ENCODE measurements at places on chromosomes 4 and X.
A peak's percentile ranks its signal among the peaks of the same experiment; 100 is the strongest.

- DNase-seq: no peak
These were observed 11.2 kb upstream of the GRIA3 start for GRCh38 chrX:123172869-123173268.

DNA sequence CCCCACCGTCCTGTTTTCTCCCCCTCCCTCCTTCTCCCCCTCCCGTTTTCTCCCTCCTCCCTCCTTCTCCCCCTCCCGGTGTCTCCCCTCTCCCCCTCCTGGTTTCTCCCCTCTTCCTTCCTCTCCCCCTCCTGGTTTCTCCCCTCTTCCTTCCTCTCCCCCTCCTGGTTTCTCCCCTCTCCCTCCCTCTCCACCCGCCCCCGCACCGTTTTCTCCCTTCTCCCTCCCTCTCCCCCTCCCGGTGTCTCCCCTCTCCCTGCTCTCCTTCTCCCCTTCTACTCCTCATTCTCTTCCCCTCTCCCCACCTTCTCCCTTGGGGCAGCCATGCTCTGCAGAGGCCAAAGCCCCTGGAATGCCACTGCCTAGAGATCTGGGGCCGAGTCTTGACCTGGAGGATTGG is 12.2 kb downstream of the SH3TC1 start:
- no peak for DNase-seq

- no peak for DNase-seq
These were observed 10.9 kb upstream of the WDFY3 start for GRCh38 chr4:84977396-84977795.

GRCh38 chr4:137367620-137368019 is 164.7 kb downstream of the PCDH18 start:
- DNase-seq: no peak

DNA sequence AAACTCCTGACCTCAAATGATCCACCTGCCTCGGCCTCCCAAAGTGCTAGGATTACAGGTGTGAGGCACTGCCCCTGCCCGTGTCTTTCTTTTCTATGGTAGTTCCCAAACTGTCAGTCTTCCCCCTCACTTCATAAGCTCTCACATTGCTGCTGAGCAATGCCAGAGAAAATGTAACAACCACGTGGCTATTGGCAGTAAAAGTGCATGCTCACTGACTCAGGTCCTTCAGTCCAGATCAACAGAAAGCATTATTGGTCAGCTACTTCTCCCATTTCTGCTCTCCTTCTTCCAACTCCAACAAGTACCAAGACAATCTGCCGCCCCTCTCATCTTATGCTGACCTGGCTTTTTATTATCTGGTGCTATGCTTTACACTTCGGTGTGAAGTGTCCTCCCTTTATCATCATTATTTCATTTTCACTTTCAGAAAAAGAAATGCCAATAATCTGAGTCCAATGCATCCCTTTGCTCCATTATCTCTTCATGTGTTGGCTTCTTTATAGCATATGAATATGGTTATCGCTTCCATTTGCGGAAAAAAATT is 133.8 kb upstream of the UGT8 start:
- no peak for DNase-seq

GRCh38 chrX:118682258-118683014 is 45.0 kb upstream of the IL13RA1 start:
- DNase-seq: no peak

DNA sequence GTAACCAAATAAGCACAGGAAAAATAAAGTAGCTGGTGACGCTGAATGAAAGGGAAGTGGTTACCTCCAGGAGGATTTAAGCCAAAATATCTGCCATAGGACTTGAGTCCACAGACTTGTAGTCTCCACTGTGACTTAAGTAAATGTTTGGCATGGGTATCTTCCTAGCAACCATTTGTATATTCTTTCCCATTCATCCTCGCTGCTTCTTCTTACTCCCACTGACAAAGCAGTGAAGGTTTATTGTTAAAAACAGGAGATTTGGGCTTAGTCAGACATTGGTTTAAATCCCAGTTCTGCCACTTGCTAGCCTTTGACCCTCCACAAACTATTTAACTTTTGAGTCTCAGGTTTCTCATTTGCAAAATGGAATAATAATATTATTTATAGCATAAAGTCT is 22.3 kb downstream of the COL4A6 start:
- DNase-seq: no peak

GRCh38 chr4:51895158-51895557 is 52.2 kb downstream of the DCUN1D4 start:
- DNase-seq: no peak

DNA sequence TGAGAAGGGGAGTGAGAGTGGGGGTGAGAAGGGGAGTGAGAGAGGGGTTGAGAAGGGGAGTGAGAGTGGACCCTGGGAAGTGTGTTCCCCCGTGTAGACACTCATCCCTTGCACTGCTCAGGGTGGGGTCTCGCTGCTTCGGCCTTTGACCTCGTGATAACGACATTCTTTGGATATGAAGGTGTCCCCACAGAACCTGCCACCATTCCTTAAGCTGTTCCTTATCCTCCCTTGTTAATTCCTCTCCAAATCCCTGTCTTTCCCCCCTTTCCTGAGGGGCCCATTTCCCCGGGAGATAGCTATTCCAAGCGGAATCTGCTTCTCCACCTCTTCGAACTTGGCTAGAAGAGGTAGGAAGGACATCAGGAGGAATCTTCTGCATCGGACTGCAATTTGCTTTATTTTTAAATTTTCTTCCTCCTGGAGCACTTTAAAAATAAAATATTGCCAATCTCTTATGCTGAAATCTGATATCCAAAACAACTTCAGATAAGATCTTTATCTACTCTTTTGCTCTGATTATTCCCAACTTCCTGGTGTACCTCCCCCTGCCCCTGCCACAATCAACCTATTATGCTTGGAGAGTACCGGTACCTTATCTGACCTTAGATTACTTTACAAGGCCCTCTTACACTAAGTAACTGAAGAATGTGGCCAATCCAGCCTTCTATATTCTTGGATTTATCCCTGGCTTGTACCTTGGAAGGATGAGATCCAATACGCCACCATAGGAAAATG is 15.6 kb downstream of the TRIML1 start:
- DNase-seq: no peak

DNA sequence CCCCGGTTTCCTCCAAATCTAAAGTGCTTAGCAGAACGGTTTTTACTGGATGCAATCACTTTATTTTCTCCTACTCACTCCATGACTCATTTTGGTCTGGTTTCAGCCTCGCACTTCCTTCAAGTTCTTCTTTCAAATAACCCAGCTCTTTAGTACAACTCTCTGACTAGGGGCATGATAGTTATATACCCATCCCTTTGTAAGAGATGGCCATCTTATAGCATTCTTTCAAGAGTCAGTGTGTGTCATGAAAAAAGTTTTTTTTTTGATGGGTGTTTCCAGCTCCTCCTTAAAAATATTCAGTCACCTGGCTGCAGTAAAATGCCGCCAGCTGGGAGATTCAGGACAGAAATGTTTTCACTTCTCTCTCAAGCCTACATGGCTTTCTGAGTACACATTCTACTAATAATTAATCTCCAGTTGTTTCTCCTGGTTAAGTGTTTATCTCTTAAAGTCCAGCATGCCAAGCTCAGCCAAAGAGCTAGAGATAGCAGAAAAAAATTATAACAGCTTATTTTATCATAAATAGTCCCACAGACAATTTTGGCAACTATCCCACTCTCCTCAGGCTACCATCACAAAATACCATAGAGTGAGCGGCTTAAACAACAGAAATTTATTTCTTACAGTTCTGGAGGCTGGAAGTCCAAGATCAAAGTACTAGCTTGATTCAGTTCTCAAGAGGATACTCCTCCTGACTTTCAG is 139.3 kb downstream of the GASK1B start:
- DNase-seq: no peak

- no peak for DNase-seq
These were observed 315.4 kb upstream of the GRIA3 start for GRCh38 chrX:122868631-122869030.

DNA sequence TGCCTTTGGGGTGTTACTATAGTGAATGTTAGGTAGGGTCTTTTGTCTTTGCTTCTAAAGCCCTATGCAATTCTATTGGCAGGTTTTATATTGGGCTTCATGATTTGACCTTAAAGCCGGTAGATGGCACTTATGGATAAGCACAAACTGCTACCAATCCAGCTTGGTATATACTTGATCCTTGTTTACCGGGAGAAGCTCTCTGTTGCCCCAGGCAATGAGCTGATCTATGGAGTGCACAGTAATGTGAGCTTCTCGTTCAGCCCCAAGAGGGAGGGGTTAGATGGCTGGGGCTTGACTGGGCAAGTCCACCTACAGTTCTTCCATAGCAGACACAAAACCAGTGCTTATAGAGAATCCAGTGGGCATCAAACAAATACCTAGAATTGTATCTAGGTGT is 287.2 kb upstream of the CT83 start:
- DNase-seq: no peak

- DNase-seq: no peak
These were observed 367.6 kb upstream of the AGA start for GRCh38 chr4:177809791-177810190.

GRCh38 chrX:40065296-40066046 is 32.3 kb downstream of the BCOR start:
- DNase-seq: peak; percentile 16

DNA sequence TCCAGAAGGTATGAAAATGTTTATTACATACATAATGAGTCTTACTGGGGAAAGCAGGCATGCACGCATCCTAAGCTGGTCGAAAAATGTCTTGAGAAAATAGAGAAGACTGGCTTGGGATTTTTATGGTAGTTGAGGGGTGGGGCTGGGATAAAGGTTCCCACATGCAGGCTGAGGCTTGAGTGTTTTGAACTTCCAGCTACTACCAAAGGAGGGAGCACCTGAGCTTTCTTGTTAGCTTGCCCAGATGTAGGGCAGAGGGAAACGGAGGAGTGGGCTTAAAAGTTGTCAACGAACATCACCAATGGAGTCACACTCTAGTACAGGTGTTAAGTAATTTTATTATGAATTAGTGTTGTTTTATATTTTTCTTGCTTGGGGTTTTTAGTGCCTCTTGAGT is 39.6 kb upstream of the SRPX start:
- no peak for DNase-seq

DNA sequence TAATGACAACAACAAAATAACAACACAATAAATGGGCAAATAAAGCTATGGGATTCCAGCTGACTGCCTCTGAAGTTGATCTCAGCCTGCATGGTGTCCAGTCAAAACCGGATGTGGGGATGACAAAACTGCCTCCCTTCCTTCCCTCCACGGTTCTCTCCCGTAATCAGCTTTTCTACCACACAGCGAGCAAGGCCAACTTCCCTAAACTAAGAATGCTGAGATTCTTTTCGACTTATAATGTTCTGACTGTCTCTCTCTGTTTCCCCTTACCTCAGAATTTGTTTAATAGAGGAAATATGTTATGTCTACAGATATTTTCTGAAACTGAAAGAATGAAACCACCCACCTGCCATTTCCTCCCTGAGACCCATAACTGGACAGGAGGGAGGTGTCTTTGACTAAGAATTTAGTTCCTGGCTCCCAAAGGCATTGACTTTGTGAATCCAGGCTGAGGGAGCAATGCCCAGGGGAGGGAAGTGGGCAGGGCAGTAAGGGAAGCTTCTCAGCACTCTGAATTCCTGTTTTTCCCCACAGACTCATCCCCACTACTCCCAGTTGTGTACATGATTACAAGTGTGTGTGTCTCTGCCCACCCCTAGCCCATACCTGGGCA is 1.0 kb upstream of the TLR1 start:
- no peak for DNase-seq

DNA sequence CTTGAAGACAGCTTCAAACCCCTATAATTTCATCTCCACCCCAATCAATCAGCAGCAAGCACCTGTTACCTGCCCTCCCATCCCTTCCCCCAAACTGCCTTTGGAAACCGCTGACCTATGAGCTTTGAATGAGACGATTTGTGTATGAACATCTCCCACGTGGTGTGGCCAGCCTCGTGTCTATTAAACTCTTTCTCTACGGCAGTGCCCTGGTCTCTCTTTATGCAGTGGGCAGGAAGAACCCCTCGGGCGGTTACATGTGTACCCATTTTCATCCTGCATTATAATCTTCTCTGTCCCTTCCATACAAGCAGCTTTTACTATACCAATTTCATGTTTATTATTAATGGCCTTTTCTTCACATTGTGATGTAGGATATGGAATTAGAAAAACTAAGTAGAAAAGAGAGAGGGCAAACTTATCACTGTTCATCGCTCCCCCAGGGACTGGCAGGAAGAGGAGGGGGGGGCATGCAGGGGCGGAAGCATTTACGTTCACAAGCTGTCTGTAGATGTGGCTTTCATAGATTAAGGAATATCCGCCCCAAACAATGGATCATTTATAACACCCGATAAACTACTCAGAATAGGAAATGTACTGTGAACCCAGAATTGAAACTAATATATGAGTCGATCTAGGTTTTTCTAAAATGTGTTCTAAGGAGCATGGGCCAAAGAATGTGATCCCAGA is 95.5 kb upstream of the ZNF518B start:
- no peak for DNase-seq

DNA sequence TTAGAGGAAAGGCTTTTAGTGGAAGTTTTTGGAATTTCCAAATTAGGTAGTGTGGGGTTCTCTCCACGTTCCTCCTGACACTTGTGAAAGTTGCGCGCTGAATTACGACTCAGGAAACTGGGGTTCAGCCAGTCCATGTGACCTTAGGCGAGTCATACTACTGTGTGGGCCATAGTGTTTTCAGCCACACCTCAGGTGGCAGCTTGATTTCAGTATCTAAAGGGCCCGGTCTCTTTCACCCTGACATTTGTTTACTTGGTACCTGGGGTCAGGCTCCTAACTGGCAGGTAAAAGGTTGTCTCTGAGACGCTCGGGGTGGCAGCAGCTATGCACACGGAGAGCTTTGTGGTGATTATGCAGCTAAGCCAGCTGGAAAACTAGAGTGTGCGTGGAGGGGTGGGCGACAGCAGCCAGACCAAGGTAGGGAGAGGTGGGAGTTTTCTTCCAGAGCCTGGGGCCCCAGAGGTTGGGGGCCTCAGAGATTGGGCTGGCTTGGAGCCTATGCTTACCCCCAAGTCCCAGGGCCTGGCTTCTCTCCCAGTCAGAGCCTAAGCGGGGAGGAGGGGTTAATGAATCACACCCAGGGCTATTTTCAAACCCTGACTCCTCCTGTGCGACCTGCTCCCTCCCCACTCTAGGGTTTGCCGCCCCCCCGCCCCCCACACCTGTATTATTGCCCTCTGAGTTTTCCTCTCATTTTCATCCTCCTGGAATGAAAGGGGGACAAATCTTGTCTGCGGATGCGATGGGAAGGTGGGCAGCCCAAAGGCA is 47.2 kb downstream of the STARD8 start:
- DNase-seq: no peak

GRCh38 chr4:154738426-154738825 is 5.4 kb upstream of the LRAT start:
- no peak for DNase-seq

DNA sequence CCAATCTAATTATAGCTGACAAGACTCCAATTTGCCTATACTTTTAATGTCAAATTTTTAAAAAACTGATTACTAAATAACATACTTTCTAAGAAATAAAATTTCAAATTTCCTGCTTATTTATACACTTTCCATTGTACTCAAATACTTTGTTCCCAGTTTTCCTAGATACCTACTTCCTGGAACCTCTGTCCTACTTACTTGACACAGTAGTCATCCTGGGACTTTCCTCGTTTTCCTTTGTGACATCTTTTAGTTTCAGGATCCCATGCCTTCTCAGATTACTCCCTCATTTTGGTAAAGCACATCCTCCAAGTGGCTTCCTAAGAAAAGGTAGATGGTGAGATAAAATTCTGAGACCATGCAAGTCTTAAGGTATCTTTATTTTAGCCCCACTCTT is 13.3 kb upstream of the FAM184B start:
- DNase-seq: no peak

- no peak for DNase-seq
These were observed 151.8 kb downstream of the SLC7A11 start for GRCh38 chr4:138090150-138090917.

- no peak for DNase-seq
These were observed 95.7 kb upstream of the AFAP1 start for GRCh38 chr4:8035371-8035780.

GRCh38 chr4:30605616-30606190 is 114.5 kb upstream of the PCDH7 start:
- no peak for DNase-seq
